Fibroblast of skin of abdomen (primary cell): ENCODE measurements at places on chromosomes 2 and 18.

DNA sequence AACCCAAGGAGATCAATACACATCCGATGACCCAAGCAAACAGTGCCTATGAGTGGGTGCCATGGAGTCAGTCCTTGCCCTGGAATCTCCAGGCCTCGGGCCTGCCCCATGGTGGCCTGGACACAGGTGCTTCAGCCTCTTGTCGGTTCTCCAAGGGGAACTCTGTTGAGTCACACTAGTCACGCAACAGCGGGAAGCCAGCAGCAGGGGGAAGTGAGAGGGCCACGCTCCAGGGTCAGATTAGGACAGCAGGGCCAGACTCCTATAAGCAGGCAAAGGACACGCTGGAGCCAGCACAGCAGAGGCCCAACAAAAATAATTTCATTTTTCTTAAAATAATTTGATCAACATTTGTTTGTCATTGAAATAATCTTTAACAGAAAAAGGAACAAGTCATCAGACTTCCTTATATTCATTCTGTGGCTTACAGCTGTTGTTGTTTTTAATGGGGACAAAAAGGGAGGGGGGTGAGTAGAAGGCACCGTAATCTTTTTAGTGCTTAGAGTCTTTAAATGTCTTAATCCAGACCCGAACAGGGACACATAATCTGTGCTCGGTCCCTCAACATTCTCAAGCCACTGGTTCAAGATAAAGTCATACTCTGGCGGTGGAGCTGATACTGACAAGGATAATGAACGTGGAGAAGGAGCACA is 16.4 kb upstream of the ARMC9 start:
- no peak for DNase-seq

DNA sequence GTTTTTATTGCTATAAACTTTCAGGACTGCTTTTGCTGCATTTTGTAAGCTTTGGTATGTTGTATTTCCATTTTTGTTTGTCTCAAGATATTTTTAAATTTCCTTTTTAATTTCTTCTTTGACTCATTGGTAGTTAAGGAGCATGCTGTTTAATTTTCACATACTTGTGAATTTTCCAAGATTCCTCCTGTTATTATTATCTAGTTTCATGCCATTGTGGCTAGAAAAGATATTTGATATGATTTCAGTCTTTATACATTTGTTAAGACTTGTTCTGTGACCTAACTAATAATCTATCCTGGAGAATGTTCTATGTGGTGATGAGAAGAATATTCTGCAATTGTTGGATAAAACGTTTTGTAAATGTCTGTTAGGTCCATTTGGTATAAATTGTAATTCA is 62.1 kb downstream of the NUP35 start:
- DNase-seq, result peak; percentile 10

DNA sequence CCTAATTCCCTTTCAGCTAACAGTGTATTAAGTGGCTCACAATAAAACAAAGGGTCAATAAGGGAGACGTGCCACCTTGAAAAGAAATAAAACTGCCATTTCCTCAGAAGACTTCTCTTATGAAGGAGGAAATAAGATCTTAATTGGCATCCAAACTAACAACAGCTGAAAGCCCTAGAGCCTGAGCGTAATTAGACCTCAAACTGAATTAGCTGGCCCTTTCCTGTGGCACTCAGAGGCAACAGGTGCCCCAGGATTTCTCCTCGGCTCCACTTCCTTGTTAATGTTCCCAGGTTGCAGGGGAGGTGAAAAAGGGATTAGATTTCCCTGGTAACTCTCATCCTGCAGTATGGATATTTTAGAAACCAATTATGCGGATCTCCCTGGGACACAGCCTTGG is 804.3 kb downstream of the DCDC2C start:
- DNase-seq, result no peak

DNA sequence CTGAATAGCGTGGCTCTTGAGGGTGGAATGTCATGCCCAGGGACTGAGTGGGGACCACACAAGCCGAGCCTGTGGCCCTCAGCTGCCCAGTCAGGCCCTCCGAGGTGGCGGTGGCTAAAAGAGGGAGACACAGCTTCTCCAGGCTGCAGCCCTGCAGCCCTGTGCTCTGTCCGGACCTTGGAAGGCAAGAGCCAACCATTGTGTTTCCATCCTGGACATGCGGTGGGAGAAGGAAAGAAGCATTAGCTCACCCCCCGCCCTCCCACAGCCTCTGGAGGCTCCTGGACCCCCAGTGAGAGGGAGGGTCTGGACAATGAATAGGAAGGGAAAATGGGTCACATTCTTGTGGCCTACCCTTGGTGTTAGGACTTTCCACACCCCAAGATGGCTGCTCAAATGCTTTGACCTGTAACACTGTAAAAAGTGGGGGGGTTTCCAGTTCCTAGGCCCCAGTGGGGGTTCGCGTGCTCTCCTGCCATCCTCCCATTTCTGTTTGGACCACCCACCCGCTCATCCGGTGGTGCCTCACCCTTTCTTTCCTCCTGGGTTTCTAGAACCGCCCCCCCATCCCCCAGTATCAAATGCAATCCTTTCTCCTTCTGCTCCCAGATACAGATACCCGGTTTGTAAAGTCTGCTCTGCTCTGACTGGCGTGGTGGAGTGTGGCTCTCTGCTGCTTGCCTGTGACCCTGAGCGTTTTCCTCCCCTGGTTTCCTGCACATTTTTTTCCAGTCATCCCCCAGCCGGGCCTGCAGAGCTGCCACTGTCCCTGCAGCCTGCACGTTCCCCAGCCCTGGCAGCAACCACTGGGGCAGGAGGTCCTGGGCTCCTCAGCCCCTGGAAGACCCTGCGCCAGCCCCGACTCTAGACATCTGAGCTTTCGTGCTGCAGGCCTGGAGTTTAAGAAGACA is 36.3 kb upstream of the SMAD7 start:
- no peak for DNase-seq

DNA sequence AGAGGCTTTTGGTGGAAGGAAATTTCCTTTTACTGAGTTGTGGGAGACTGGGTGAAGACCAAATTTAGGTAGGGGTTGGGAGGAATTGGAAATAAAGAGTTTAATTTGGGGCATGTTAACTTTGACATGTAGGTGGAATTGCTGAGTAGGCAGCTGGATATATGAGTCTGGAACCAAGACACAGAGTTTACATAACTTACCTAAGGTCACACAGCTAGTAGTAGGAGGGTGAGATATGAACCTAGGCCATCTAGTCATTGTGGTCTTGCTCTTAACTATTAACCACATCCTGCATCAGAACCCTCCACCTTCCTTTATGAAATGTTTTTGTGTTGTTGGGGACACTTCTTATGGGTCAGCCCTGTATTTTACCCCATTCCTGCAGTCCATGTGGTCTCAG is 113.1 kb downstream of the ICOS start:
- DNase-seq, result no peak

- no peak for DNase-seq
These were observed 9.1 kb downstream of the ALPI start for GRCh38 chr2:232465061-232465460.

GRCh38 chr2:109623297-109623696 is 9.1 kb downstream of the SOWAHC start:
- no peak for DNase-seq

DNA sequence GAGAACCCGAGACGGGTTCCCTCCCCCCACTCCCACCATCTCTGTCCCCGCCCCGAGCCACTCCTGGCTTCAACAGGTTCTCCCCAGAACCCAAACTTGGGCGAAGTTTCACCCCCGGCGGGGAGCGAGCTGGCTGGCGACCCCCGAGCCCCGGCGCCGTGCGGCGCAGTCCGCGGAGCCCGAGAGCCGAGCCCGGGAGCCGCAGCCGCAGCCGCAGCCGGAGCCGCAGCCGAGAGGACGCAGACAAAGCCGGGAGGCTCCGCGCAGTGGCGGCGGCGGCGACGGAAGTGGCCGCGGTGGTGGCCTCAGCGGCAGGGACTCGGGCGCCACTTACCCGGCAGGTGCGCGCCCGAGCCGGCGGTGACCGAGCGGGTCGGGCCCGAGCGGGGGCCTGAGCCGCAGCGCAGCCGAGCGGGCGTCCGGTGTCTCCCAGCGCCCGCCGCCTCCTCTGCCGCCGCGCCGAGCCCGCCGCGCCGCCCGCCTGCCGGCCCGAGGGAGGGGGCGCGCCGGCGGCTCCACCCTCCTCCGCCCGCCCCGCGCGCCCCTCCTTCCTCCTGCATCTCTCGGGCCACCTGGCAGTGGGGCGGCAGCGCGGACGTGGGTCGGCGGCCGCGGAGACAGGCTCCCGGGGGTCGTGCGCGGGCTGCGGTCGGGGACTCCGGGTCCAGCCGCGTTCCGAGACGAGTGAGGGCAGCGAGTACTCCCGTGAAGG is at the start of gene ECEL1:
Gene ECEL1, minus strand, starts transcription at position 450 of the 712 bp plus-strand sequence. CDS start 1,181 bp downstream, outside the sequence.
- no peak for DNase-seq

DNA sequence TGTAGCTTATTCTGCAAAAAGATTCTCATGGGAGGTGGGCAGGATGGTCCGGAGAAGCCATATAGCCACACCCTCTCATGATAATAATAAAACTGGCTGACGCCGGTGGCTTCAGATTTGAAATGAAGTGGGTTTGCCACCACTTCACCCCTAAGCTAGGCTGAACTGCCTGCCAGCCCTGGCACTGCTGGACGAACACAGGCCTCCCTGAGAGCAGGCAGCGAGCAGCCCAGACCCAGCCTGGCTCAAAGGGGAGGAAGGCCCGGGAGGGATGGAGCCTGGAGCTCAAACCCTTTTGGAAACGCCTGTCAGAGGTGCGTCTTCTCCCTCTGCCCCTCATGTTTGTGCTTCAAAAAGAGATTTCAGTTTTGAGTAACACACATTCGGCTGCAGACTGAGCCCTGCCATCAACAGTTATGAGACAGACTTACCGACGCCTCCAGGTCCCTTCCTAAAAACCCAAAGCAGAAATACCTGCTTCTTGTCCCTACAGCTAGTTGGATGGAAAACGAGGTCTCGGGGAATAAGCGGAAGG is 71.1 kb upstream of the HPCAL1 start:
- no peak for DNase-seq

DNA sequence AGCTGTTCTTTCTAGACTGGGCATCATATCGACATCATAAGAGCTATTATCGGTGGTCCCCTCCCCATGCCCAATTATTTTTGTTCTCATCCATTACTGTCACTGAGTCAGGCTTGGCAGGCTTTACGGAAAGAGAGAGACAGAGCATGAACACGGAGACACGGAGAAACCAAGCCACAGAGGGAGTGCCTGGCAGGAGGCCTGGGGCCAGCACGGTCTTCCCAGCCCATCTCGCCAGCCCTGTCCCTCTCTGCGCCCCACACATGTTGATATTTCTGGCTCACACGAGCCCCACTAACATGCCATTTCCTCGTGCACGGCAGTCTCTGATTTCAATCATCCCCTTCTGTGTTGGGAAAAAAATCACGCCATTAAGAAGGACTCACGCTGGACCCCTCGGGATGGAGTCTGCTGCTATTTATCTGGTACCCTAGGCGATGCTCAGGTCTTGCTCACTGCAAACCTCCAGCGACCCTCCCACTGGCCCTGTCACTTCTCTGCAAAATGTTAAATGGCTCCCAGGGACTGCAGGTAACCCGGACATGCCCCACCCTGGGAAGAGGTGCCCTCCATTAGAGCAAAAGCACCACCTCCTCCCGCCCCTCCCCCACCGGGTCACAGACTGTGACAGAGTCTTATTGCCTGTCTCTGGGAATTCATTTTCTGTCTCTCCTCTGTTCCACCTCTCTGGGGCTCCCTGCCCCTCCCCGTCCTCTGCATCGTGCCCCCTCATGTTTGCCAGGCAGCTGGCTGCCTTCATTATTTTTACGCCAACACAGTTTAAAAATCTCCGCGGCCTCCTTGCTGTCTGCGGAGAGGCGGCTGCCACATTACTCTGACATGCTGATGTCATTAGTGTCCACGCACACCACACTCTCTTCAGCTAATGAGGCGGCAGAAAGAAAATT is 40.1 kb upstream of the GBX2 start:
- no peak for DNase-seq

- DNase-seq, result no peak
These were observed 50.7 kb downstream of the SLC14A2 start for GRCh38 chr18:45666006-45666405.

DNA sequence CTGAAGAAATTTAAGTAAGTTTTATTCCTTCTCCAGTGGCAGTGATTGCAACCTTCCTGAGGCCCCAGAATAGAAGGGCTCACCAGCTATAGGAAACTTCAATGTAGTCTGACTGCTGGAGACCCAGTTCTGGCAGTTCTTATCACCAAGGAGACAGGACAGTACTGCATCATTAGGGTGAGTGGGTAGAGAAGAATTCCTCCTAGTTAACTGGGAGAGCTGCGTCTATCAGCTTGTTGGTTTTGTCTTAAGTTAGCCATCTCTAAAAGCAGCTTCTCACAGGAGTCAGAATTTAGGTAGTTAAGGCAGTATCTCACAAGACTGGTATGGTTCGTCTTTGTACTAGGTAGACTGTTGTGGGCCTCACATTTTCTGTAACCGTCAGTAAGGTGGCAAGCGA is 3.3 kb upstream of the MSTN start:
- DNase-seq, result no peak
